ENCODE measurements at places on chromosomes 7 and 10.
A peak's percentile ranks its signal among the peaks of the same experiment; 100 is the strongest.

GRCh38 chr7:130490311-130490791 lies 1.5 kb upstream of the MEST start:
- no peak for DNase-seq

DNA sequence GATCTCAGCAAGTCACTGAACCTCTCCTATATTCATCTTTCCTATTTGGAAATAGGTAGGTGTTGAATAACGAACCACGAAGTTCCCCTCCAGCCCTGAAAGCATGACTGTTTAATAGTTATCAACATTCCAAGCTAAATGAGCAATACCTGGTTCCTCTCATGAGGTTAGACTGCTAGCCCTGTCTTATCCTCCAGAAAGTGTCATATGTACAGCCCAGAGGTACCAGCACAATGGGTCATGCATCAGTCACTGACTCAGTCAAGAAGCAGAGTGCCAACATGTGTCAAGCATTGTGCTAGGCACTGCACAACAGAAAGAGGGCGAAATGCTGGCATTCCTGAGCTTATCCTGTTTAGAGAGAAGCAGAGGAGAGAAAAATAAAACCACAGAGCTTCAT lies 70.0 kb downstream of the AMPH start:
- DNase-seq, result no peak

- DNase-seq, result no peak
Observed at GRCh38 chr10:119368991-119369869, 161.9 kb downstream of the GRK5 start.

DNA sequence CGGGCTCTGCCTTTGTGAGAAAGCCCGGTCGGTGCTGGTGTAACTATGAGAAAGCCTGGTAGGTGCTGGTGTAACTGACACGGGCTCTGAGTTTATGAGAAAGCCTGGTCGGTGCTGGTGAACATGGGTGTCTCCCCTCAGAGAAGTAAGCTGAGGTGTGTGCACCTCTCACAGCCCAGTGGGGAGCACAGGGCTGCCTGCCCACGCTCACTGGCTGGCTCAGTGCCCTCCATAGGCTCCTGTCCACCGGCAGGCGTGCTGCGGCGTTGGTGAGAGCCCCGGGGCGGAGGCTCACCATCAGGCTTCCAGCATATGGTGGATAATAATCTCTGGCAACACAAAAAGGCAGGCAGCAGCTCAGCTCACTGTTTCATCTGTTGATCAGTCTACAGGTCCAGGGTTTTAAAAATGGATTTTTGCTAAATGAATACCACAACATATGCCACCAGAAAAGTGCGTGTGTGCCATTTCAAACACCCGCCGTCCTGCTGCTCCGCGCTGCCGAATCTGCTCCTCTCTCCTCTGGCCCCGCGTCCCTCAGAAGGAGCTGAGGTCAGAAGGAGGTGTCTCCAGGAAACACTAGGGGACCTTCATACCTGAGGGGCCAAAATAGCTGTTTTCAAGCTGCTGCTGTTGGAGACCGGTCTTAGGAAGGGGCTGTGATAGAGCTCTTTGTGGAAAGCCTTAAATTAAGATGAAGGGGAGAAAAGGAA lies 365.7 kb downstream of the DNAJB6 start:
- DNase-seq, result no peak

DNA sequence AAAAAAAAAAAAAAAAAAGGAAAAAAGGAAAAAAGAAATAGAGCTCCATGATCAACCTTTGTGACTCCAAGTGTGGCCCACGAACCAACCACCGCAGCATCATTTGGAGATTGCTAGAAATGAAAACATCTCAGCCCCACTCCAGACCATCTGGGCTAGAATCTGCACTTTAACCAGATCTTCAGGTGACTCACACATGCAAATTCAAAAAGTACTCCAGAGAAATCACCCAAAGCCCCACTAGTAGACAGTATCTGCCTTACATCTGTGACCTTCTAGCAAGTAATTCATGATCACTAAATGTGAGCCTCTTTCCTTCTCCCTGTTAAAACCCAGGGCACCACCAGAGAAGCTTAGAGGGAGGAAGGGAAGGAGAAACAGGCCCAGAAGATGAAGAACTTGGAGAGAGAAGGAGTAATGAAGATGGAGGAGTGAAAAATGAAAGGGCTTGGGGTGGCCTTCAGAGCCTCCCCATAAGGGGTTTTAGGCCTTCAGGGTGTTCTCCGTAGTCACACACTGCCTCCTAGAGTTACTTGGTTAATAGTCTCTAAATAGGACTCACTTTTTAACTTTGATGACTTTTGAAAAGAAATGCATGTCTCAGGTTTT lies 94.0 kb downstream of the SLC37A3 start:
- DNase-seq, result peak; percentile 36

DNA sequence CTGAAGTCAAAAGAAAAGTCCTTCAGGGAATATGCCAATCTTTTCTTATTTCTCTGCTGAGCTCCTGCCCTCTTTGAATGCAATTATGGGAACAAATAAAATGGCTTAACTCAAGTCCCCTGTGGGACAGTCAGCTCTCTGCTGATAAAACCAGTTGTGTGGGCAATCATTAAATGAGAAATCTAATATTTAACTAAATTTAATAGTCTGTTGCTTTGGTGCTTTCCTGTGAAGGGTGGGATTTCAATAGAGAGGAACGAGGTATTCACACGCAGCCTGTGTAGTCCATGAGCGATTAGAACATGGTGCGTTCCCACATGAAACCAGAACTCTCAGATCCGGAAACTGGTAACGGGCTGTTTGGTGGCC lies 138.4 kb downstream of the PAXIP1 start:
- no peak for DNase-seq

DNA sequence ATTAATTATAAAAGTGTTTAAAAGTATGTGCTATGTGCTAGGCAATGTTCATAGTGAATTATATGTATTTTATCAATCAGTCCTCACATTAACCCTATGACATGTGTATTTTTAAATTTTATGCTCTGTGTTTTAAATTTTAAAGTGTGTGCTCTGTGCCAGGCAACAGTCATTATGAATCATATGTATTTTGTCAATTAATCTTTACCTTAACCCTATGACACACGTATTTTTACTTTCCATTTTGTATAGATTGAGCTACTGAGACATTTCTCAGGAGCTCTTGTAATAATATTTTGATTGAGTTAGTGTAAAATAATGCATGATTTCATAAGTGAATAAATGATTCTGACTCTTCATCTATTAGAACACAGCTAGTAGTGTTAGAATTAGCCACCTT lies 117.8 kb downstream of the THSD7A start:
- no peak for DNase-seq

DNA sequence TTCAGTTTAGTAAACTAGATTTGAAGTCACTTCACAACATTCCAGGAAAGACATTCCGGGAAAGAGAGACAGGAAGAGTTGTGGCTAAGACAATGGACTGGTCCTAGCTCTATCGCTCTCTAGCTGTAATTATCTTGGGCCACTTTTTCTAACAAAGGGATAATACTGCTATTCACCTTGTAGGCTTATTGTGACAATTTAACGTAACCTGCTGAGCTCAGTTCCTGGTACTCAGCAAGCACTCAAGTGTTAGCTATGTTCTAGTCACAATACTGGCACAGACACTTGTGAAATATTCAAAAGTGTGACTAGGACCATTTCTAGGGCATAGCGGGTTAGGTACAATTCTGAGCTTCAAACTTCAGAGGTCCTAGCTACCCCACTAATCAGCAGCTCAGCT lies 12.0 kb upstream of the NRCAM start:
- DNase-seq, result no peak

- no peak for DNase-seq
Observed at GRCh38 chr7:28573651-28574301, 161.5 kb downstream of the CREB5 start.

GRCh38 chr10:132355754-132356153 lies 23.8 kb downstream of the LRRC27 start:
- peak; percentile 31 for DNase-seq

GRCh38 chr10:107425931-107426553 lies 261.5 kb upstream of the SORCS1 start:
- DNase-seq, result no peak

DNA sequence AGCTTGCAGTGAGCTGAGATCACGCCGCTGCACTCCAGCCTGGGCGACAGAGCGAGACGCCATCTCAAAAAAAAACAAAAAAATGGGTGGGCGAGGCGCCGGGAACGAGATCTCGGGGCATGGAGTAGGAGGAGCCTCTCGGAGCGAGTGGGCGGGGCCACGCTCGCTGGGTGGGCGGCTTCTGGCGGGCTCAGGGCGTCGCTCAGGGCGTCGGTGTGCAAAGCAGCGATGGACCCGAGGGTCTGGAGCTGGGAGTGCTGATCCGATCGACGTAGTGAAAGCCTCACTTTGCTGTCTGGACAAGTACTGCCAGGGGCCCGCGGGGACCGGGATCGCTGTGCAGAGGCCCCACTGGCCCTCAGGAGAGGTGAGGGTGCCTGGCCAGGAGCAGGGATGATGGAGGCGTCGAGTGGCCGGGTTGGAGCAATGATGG lies 22.6 kb upstream of the AMZ1 start:
- DNase-seq, result no peak

- DNase-seq, result no peak
Observed at GRCh38 chr10:609868-610545, 79.5 kb downstream of the DIP2C start.

- DNase-seq, result no peak
Observed at GRCh38 chr7:122588621-122589020, 110.3 kb downstream of the RNF133 start.

GRCh38 chr7:30968747-30969603 lies 5.2 kb downstream of the GHRHR start:
- DNase-seq, result no peak

DNA sequence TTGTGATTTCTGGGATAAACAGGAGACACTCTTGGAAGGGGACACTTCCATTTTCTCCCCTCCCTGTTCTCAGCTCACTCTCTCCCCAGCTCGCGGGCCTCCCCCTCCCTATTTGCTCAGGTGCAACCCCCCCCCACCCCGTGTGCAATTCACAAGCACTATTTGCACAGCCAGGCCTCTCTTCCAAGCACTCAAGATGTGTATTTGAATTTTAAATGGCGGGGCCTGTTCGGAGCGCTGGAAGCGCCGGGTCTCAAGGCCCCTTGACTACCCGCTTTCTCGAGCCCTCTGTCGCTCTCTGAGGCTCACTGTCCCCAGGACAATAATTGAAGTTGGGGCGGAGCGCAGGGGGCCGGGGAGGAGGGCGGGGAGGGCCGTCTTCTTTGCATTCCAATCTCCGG lies 7.8 kb downstream of the SHH start:
- DNase-seq, result no peak

DNA sequence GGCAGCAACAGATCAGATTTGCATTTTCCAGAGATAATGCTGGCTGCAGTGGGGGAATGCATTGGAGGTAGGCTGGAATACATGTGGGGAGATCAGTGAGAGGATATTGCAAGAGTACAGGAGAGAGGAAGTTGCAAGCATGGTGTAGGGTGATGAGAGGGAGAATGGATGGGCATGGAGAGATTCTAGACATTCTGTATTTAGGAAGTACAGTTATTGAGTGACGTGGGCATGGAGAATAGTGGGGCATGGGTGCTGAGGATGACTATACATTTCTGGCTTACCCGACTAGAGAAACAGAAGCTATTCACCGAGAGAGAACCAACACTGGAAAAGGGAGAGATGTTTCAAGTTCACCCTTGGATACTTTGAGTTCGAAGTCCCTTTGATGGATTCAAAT lies 116.9 kb upstream of the SVIL start:
- peak; percentile 76 for DNase-seq

DNA sequence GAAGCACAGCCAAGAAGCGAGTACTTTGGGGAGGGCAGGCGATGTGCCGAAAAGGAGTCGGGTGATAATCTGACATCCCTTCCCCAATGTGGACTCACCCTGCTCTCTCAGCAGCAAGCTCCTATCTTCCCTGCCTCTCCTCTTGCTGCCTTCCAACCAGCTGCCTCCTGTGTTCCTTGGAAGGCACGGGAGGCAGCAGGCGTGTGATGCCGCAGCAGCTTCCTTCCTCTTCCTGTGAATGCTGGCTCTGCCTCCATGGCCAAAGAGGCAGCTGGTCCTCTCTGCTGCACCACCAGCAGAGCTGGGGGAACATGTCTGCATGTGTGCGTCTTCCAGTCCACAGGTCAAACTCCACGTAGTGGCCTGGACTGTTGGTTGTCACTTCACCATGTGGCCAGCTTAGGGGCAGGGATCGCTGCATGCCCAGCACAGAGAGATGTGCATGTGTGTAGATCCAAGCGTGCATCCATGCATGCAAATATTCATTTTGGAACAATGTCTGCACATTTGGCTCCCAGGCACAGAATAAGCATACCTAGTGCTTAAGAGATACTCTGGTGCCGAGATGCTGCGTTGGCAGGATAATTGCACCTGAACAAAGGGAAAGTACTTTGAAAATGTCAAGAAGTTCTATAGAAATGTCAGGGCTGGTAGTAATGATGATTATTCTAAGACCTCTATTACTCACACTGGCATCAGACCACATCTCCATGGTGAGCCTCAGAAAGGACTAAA lies 499.8 kb downstream of the PLXNA4 start:
- DNase-seq, result no peak

DNA sequence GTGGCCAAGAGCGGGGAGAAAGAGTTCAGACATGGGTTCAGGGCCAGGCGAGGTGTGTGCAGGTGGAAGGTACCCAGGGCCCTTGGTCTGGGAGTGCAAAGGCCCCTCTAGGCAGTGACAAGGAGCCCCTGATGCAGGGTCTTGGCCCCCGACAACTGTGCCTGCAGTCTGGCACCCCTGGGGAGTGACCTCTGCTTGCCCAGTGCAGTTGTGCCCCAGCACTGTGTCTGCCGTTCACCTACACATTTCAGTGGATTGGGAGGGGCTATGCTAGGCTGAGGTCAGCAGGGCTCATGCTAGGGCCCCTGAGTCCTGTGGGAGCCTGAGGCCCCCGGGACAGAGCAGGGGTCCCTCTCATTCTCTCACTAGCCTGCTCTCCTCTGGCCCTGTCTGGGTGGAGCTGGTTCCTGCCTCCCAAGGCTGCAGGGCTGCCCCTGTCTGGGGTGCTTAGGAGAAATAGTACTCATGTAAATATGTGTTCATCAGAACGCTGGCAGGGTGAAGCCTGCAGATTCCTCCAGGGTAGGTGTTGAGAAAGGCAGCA lies 550.4 kb downstream of the TCERG1L start:
- DNase-seq, result no peak

- DNase-seq, result no peak
Observed at GRCh38 chr7:70951271-70951962, 180.5 kb upstream of the GALNT17 start.

DNA sequence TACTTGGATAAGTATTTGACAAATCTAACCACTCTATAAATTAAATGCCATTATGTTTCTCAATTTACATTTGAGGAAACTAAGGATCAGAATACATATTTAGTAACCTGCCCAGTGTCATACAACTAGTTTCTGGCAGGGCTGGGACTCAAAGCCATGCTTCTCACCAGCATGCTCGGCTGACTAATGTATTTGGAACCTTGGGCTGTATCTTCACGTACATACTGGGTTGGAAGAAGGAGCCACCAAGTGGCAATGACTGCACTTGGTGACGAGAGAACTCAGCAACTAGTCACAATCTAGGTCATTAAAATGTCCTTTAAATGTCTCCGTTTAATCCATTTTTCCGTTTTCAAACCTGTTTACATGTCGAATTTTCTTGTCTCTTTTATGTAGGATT lies 42.9 kb downstream of the CHRM2 start:
- DNase-seq, result no peak

Measured in inflammatory macrophage (primary cell).